ENCODE measurements at places on chromosomes 4 and X.

GRCh38 chr4:165489786-165490185 lies 111.0 kb downstream of the CPE start:
- DNase-seq = no peak

DNA sequence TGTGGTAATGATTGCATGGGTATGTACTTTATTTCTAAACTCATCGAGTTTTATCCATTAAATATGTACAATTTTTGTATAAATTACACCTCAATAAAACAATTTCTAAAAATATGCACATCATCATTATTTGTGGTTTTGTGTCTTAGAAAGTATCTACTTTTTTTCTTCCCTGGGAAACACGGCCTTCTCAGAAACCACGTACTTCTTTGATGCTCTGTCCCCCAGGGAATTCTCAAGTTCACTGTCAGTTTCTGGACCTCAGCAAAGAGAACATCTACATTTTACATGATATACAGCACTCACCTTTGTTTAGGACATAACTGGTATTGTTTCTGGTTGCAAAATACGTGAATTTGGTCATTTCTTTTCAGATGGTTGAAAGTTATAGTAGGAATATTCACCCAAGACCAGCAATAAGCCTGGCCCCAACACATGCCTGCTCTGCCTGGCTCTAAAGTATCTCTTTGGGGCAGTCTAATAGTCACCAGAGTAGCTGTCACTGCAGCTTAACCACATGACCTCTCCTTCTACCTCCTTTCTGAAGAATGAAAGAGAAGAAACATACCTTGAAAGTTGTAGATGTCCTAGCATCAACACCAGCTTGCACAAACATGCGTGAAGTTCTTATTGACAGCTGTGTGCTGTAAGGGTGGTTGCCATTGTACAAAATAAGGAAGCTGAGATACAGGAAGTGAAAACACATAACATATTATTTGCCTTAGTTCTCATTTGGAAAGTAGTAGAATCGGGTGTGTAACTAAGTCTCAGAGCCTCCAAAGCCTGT lies 48.4 kb upstream of the SPANXN4 start:
- no peak for DNase-seq

DNA sequence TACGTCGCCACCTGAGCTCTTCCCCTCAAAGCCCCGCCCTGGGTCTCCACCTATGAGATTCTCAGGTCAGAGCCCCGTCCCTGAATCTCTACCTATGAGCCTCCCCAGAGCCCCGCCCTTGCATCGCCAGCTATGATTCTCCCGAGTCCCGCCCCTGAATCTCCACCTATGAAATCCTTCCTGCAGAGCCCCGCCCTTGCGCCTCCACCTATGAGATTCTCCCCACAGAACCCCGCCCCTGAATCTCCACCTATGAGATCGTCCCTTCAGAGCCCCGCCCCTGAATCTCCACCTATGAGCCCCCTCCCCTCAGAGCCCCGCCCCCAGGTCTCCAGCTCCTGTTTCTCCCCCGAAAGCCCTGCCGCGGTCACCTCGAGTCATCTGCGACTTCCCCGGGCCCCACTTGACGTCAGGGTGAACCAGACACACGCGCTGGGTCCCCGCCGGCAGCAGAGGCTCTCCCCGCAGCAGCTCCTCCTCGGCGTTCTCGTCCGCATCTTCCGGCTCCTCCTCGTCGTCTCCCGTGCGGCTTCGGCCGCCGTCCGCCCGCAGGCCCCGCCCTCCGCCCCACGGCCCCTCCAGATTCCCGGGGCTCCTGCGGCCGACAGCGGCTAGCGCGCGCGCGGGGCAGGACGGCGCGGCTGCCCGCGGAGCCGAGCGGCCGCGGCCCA lies 393 bp downstream of the GTPBP6 start:
- DNase-seq = peak; percentile 98

DNA sequence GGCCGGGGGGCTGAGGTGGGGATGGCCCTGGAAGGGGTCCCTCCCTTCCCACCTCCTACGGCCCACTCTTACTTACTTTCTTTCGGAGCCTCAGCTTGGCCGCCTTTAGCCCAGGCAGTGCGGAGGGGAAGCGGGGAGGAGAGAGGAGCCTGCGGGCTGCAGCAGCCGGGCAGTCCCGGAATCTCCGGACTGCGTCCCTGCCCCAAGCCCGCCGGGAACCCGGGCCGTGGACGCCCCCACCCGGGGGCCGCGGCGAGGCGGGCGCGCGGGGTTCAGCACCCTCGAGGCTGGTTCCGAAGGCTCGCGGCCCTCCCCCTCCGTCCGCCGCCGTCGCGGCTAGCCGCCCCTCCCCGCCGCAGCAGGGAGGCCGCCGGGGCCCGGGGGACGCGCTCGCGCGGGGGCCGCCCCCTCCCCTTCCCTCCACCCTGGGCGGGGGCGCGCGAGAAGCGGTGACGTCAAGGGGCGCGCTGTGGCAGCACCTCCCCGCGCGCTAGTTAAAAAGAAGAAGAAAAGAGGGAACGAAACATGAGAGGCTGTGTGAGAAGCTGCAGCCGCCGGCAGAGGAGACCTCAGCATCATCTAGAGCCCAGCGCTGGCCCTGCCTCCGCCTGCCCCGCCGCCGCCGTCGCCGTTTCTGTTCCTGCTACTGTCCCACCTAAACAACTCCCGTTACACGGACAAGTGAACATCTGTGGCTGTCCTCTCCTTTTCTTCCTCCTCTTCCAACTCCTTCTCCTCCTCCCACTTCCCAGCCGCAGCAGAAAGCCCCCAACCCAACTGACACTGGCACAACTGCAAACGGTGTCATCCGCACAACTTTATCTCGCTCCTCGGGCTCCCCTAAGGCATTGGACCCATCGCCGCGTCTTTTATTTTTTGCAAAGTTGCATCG lies at the start of gene HHIP:
TSS of gene HHIP (plus strand) at position 526 of the 892 bp plus-strand sequence. CDS start 520 bp downstream, outside the sequence.
- peak; percentile 84 for DNase-seq

GRCh38 chr4:110527156-110527555 lies 51.2 kb downstream of the ENPEP start:
- no peak for DNase-seq

DNA sequence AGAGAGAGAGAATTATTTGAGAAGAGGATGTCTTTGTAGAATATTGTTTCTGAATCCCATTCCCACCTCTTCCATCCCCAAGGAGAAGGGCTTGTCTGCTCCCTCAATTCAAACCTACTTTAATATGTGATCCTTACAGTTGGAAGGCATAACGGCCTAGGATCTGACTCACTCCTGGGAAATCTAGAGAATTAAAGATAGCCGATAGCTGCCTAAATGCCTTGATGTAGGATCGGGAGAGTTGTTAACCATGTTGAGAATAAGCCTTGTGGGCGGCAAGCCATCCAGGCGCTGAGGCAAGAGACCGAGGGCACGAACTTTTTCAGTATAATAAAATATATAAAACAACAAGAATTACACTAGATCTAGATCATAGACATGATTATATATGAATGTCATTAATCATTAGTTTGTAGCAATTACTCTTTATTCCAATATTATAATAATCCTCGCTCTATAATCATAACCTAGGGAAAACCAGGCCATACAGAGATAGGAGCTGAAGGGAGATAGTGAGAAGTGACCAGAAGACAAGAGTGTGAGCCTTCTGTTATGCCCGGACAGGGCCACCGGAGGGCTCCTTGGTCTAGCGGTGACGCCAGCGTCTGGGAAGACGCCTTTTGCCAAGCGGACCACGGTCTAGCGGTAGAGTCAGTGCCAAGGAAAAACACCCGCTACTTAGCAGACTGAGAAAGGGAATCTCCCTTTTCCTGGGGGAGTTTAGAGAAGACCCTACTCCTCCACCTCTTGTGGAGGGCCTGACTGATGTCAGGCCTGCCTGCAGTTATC lies 13.5 kb downstream of the EMCN start:
- no peak for DNase-seq

- DNase-seq = no peak
Observed at GRCh38 chr4:38570647-38571276, 93.2 kb upstream of the KLF3 start.

- no peak for DNase-seq
Observed at GRCh38 chr4:151760002-151760401, 805 bp downstream of the GATB start.
